ENCODE measurements at places on chromosomes 6 and 20. TPM values are rescaled to one million over a fixed set of nuclear protein-coding genes. Genes with fewer than 3 reads are reported as not detected.

The GHRH gene
- not detected for total RNA-seq

The PPARD gene
- total RNA-seq = 38.1 TPM

The GSTA3 gene
- total RNA-seq = not detected

The CDSN gene
- total RNA-seq = not detected

The EPPIN gene
- total RNA-seq = not detected

The POM121L2 gene
- 0.13 TPM for total RNA-seq

The PROKR2 gene
- total RNA-seq = not detected

The SLA2 gene
- total RNA-seq = 0.58 TPM

The ZHX3 gene
- total RNA-seq = 19.9 TPM

DNA sequence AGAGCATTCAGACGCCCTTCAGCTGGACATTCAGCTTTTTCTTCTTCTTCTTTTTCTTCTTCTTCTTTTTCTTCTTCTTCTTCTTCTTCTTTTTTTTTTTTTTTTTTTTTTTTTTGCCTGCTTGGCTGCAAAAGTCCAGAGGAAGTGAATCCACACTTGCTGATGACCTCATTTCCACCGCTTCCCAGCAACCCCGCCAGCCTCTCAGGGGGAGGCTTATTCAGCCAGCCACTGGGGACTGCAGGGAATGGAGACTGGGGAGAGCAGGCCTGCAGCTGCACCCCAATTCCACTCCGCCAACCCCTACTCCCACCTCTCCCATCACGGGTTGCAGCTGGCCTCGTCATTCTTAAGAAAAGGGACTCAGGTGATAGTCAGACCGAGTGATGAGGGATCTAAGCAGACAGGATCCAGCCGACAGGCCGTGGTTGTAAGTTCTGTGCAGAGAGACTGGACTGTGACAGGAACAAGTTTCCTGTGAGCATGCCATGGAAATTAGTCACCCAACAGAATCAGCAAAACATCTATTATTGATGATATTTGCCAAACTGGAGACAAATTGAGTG, 59.0 kb upstream of the QKI start:
- peak; percentile 34 for DNase-seq
- peak overlapping the region; percentile 40 for H3K27ac ChIP-seq
- no peaks in the 10 kb centered on the region for H3K4me1 ChIP-seq
- no peak overlapping the region for H3K4me3 ChIP-seq

GRCh38 chr6:68771426-68771825, 136.3 kb downstream of the ADGRB3 start:
- no peaks in the 10 kb centered on the region for H3K27me3 ChIP-seq
- H3K4me1 ChIP-seq = no peaks in the 10 kb centered on the region
- no peak for DNase-seq
- H3K27ac ChIP-seq = no peak overlapping the region
- no peaks in the 10 kb centered on the region for H3K36me3 ChIP-seq
- no peak overlapping the region for H3K4me3 ChIP-seq

- no peak overlapping the region for H3K4me3 ChIP-seq
- no peak for DNase-seq
- no peaks in the 10 kb centered on the region for H3K36me3 ChIP-seq
- no peaks in the 10 kb centered on the region for H3K27me3 ChIP-seq
- H3K4me1 ChIP-seq = no peaks in the 10 kb centered on the region
- H3K27ac ChIP-seq = no peak overlapping the region
Measured at GRCh38 chr6:81144346-81144745, 608.1 kb downstream of the TENT5A start.

- no peaks in the 10 kb centered on the region for H3K36me3 ChIP-seq
- H3K27ac ChIP-seq = no peak overlapping the region
- no peaks in the 10 kb centered on the region for H3K27me3 ChIP-seq
- H3K4me3 ChIP-seq = no peak overlapping the region
- no peak for DNase-seq
Measured at GRCh38 chr20:43973671-43974450, 59.2 kb downstream of the TOX2 start.

DNA sequence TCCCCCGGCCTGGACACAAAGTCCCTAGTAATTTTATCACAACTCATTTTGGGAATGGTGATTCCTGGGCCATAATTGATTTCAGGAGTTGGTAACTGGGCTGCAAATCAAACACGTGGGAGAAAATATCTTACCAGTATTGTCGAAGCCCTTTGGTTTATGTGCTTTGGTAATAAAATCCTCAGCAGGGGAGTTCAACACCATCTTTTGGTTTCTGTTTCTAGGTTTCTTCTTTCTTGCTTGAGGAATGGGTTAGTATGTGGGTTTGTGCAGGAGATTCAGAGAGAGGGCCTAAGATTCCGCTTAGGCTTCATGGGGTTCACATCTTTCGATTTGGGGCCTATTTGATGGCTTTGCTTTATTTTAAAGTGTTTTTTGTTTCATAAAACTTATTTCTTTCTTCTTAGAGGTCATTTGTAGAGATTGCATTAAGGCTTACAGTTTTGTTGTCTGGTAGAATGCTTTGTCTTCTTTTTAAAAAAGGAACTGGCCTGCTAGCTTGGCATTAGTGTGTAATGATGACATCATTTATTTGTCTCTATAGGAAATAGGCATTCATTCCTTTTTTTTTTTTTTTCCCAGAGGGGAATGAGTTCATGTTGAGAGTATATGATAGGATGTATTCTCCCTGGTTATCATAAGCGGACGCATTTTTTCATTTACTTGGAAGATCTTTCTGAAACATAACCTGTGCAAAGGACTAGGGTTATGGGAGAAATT, 45.8 kb downstream of the CYP24A1 start:
- peaks cover 3% of the 10 kb centered on the region for H3K4me1 ChIP-seq
- H3K36me3 ChIP-seq = no peaks in the 10 kb centered on the region
- H3K4me3 ChIP-seq = no peak overlapping the region
- no peaks in the 10 kb centered on the region for H3K27me3 ChIP-seq
- no peak overlapping the region for H3K27ac ChIP-seq

- peaks cover 6% of the 10 kb centered on the region for H3K36me3 ChIP-seq
- no peak for DNase-seq
- no peak overlapping the region for H3K4me3 ChIP-seq
- H3K27me3 ChIP-seq = no peaks in the 10 kb centered on the region
- peaks cover 4% of the 10 kb centered on the region for H3K4me1 ChIP-seq
Measured at GRCh38 chr6:42571611-42572342, 7.9 kb downstream of the UBR2 start.

- H3K36me3 ChIP-seq = no peaks in the 10 kb centered on the region
- no peak overlapping the region for H3K4me3 ChIP-seq
- no peaks in the 10 kb centered on the region for H3K27me3 ChIP-seq
Measured at GRCh38 chr6:71383901-71384489, 95.4 kb downstream of the OGFRL1 start.

DNA sequence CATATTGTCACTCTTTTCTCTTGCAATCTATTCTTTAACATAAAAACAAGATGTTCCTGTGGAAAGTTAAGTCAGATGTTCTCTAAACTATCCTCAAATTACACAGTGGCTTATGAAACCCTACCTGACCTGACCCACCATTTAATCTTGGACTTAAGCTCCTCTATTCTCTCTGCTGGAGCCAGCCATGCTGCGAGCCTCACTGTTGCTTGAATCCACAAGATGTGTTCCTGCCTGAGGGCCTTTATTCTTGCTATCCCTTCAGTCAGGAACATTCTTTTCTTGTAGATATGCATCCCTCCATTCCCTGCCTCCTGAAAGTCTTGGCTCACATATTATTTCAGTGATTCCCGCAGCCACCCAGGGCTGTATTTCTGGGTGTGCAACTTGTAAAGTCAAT, 283.2 kb downstream of the EPHA7 start:
- H3K4me1 ChIP-seq = no peaks in the 10 kb centered on the region
- no peak for DNase-seq
- H3K36me3 ChIP-seq = no peaks in the 10 kb centered on the region
- no peak overlapping the region for H3K27ac ChIP-seq
- no peaks in the 10 kb centered on the region for H3K27me3 ChIP-seq

DNA sequence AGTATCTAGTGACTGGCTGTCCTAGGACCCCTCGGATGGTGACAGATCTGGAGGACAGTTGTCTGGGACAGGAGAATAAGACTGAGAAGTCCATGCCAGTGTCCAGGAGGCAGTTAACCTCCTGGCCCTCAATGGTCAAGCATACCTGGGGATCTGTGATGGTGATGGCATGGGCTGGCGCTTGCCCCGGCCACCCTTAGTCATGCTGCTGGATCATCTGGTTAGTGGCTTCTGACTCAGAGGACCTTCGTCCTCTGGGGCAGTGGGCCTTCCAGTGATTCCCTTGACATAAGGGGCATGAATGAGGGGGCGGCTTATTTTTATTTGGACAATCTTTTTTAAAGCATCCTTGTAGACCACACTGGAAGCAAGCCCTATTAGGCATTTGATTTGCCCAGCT, 24.0 kb upstream of the SF3B5 start:
- no peaks in the 10 kb centered on the region for H3K27me3 ChIP-seq
- no peak overlapping the region for H3K27ac ChIP-seq
- DNase-seq = no peak

DNA sequence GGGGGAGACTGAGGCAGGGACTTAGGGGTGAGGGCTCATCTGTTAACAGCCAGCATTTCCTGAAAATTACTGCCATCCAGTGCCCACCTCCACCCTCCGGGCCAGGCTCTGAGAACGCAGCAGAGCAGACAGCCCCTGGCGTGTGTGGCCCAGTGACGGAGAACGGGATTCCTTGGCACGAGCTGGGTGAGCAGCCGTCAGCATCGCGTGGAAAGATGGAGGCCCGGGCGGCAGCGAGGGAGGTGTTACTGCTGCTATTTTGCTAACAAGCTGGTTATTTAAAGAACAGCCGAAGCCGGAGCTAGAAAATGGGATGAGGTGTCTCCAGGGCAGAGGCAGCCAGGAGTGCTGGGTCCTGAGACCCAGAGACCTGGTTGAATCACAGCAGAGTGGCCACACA, 62.7 kb downstream of the DLGAP4 start:
- no peaks in the 10 kb centered on the region for H3K36me3 ChIP-seq
- no peak overlapping the region for H3K27ac ChIP-seq
- no peaks in the 10 kb centered on the region for H3K4me1 ChIP-seq
- no peak for DNase-seq

GRCh38 chr6:347232-347631, 44.3 kb upstream of the IRF4 start:
- H3K36me3 ChIP-seq = no peaks in the 10 kb centered on the region
- H3K27me3 ChIP-seq = no peaks in the 10 kb centered on the region
- H3K4me3 ChIP-seq = no peak overlapping the region
- no peak for DNase-seq
- H3K27ac ChIP-seq = no peak overlapping the region

GRCh38 chr6:136846046-136846445, 23.7 kb downstream of the PEX7 start:
- H3K36me3 ChIP-seq = no peaks in the 10 kb centered on the region
- no peak overlapping the region for H3K27ac ChIP-seq
- H3K4me1 ChIP-seq = no peaks in the 10 kb centered on the region
- no peak overlapping the region for H3K4me3 ChIP-seq
- DNase-seq = peak; percentile 65

DNA sequence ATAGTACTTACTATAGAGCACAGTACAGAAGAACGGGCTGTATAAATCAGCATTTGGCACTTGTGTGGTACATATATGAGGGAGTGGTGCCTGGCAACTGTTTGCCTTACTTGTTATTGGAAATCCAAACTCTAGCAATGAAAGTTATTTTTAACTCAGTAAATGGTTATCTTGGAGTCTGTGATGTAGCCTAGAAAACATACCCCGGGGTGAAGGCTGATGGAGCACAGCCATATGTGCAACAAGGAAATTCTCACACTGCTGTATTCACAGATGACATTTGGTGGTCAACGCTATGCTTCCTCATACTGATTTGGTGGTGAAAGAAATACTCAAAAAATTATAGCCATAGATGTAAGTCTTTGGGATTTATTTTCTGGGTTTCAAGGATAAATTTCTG, 807.5 kb upstream of the FLRT3 start:
- DNase-seq = no peak
- H3K4me3 ChIP-seq = no peak overlapping the region
- H3K27ac ChIP-seq = no peak overlapping the region
- H3K27me3 ChIP-seq = no peaks in the 10 kb centered on the region

- H3K27me3 ChIP-seq = no peaks in the 10 kb centered on the region
- no peaks in the 10 kb centered on the region for H3K36me3 ChIP-seq
- H3K4me1 ChIP-seq = no peaks in the 10 kb centered on the region
- no peak overlapping the region for H3K4me3 ChIP-seq
Measured at GRCh38 chr6:82568290-82568993, 204.8 kb downstream of the TPBG start.
